ENCODE measurements at places on chromosomes 3 and 15. TPM values are rescaled to one million over a fixed set of nuclear protein-coding genes. Genes with fewer than 3 reads are reported as not detected.
A peak's percentile ranks its signal among the peaks of the same experiment; 100 is the strongest.

DNA sequence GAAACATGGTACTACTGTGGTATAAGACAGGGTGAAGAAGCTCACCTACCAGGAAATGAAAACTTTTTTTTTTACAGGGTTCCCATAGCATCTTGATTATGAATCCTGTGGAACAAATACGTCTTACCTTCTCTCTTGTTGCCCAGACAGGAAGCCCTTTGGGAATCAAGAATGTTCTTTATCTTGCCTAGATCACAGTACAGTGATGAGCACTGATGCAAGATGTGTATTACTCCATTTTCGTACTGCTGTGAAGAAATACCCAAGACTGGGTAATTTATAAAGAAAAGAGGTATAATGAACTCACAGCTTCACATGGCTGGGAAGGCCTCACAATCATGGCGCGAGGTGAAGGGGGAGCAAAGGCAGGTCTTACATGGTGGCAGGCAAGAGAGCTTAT is 281.3 kb downstream of the UBE2E2 start:
- no peak for DNase-seq

GRCh38 chr3:138594150-138594934 is at the start of gene CEP70:
Gene CEP70 (minus strand): TSS chr3:138594260. CDS start chr3:138572927, 21,333 bp downstream.
- DNase-seq = peak; percentile 98

DNA sequence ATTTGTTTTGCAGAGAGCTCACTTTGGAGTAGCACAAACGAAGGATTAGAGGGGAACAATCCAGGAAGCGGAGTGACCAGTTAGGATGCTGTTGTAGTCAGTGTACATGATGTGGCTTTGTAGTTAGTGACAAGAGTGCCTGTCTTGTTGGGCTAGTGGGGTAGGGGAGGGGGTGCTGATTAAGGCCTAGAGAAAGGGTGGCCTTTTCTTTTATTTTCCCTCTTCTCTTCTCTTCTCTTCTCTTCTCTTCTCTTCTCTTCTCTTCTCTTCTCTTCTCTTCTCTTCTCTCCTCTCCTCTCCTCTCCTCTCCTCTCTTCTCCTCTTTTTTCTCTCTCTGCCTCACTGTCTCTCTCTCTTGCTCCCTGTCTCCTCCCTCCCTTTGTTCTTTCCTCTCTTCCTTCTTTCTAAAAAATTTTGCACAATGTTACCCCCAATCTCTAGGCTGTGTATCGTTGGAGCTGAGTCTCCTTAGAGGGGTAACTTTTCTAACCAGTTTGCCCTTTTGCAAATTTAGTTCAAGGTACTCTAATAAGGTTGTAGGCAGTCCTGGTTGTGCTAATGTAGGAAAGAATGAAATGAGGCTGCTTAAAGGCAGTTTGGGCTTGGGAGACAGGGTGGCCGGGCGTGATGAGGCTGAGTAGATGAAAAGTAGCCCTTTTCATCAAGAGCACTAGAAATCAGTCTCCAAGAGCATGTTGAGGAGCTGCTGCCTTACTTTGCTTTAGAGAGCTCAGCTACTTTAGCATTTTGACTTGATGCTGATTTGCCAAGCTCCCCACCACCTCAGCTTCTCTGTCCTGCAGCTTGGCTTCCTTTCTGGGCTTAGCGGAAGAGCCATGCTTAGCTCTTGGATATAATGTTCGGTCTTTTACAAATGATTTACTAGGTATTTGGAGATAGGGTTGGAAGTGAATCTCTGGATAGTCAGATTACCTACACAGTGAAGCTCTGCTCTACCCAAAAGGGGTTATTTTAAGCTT is 58.6 kb downstream of the SV2B start:
- DNase-seq = no peak

- peak; percentile 85 for DNase-seq
Measured at GRCh38 chr3:119579366-119580066, at the start of gene ADPRH. Gene ADPRH (plus strand): TSS chr3:119579492. CDS start chr3:119582170, 2,678 bp downstream.

- DNase-seq = no peak
Measured at GRCh38 chr3:180457225-180457624, 144.7 kb upstream of the TTC14 start.

GRCh38 chr3:197746209-197746608 is 3.5 kb upstream of the FYTTD1 start:
- no peak for DNase-seq

DNA sequence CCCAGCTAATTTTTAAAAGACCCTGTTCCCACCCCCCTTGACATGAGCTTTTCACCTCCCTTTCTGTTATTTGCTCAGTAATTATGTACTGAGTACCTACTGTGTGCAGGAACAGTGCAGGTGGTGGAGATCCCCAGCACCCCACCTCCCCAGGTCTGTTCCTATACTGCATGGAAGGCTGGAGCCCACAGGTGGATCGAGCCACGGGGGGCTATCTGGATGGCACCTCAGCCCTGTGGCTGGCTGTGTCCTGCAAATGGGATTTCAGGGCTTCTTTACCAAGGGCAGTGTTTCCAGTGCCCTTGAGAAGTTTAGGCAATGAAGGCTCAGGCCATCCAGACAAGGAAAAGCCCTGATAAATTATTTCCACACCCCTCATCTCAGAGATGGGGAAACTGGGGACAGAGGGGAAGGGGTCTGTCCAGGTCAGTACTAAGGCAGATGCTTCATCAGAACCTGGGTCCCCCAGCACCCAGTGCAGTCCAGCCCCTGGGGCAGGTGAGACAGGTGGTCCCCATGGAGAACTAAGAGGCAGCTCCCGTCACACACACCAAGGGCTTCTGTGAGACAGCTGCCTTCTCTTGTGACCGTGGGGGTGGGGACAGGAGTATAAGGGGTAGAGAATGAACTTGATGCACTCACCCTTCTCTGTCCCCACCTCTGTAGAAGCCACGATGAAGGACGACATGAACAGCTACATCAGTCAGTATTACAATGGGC is 109.6 kb downstream of the ETFA start:
- DNase-seq = peak; percentile 57

DNA sequence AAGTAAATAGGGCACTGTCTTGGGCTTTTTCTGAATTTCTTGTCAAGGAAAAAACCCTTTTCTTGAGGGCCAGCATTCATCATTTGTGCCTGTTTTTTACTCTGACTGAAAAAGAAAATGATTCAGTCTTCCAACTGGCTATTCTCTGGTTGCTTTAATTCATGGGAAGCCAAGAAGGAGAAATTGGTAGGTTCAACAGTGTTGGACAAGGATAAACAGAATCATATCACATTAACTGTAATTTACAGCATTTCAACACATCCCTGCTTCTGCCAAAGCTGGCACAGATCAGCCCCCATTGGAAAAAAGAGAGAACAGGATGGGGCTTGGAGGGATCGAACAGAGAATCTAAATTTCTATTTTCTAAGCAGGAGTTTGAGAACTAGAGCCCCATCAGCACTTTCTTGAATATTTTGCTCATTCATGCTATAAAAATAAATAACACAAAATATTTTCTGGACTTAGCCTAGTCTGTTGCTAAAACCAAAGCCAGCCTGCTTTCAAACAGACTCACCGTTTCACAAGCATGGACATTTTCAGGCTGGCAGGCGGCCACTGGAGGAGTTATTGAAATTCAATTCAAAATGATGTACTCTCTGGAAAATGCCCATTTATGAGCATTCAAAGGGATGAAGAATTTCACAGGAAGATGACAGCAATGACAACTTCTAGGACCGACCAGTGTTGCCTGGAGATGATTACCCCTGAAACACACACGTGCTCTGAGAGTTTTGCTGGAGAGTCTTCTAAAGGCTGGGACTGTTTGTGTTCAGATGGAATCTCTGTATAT is 181.2 kb downstream of the WNT5A start:
- DNase-seq = no peak

DNA sequence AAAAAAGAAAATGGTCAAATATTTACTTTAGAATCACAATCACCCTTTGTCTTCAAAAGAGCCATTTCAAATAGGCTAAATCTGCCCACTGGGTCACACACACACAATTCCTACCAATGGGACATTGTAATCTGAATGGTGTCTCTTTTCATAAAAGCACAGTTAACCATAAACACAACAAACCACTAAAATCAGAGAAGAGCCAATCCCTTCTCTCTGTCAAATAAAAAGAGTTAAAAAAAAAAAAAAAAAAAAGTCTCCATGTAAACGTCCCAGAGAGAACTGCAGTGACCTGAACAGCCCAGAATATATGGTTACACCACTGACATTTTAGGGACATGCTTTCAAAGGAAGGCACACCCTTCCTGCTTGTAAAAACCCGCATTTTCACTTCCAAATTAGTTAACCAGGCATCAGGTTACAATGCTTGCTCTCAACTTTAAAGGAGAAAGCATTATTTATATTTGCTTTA is 63.7 kb downstream of the PRICKLE2 start:
- no peak for DNase-seq

GRCh38 chr3:19540464-19540863 is 392.2 kb downstream of the KCNH8 start:
- DNase-seq = no peak

Gene CPLX3
- polyA plus RNA-seq = not detected

Gene CCR1
- polyA plus RNA-seq = 3.6 TPM

Data from sigmoid colon (tissue), 7 donors.